ENCODE measurements at places on chromosomes 12 and 14.

GRCh38 chr14:99041141-99041819 is 230.7 kb downstream of the BCL11B start:
- no peak for DNase-seq

DNA sequence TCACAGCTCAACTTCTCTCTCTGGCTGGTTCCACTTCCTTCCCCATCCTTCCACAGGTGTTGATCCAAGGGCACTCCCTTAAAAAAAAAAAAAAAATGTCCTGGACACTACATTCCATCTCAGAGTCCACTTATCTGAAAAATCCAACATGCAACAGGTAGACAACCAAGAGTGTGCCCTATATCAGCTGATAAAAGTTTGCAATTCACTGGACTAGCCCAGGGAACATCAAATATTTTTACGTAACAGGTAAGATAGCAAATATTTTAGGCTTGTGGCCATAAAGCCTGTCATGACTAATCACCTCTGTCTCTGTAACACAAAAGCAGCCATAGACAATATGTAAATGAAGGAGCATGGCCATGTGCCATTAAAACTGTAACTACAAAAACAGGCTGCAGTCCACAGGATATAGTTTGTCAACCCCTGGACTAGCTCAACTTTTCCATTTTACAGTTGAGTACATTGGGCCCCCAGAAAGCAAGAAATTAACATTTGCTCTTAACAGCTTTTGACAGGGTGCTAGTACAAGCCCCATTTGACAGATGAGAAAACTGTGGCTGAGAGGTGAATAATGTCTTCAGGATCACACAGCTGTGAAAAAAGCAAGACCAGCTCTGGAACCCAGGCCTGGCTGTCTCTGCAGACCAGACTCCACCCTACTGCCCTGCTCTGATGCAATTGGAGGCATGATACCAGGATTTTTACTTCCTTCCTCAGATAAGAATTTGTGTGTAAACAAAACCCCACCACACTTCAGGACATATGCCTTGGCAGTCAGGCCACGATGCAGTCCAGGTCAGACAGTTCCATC is 68.9 kb downstream of the CMKLR1 start:
- DNase-seq, result no peak

- no peak for DNase-seq
Measured at GRCh38 chr12:121875582-121875981, 13.0 kb upstream of the PSMD9 start.

GRCh38 chr12:6768990-6769389 is 2.8 kb downstream of the PTMS start:
- no peak for DNase-seq

GRCh38 chr12:108816652-108817335 is 40.6 kb downstream of the SSH1 start:
- DNase-seq, result no peak

All from forelimb muscle (tissue), 1 donor.